ENCODE measurements at places on chromosomes 5 and 9.

DNA sequence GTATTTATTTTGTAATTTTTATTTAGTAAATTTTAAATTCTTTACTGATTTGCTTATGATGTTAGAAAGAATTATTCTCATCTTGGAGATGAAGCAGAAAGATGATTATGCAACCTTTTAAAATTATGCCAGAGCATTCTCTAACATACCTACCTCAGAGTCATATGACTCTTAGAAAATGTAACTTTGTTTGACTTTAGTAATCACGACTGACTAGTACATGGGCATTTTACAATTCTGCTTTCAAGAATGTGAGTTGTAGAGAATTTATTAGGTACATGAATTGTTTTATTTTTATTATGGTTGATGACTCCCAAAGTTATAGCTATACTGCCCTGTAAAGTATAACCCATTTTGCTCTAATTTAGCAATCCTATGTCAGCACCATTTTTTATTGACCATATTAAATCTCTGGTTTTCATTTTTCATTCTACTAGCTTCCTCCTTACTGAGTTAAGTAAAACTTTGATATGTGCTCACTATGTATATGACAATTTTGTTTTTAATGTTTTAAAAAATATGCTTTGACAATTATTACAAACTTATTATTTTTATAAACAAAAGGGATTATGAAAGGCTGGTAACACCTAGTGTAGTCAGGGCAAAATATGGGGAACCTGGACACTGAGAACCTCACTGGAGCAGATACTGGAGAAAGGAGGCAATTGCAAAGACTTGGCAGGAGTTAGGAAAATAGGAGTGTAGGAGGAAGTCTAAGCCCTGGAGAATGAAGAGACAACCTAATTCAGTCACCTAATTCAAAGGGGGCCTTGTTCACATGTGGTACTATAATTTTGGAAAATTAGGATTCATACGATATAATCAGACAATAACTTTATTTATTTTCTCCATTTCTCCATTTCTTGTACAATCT is 249.7 kb upstream of the DAB2 start:
- no peak for DNase-seq

- DNase-seq: no peak
Measured at GRCh38 chr9:2679011-2679410, 38.3 kb upstream of the KCNV2 start.

DNA sequence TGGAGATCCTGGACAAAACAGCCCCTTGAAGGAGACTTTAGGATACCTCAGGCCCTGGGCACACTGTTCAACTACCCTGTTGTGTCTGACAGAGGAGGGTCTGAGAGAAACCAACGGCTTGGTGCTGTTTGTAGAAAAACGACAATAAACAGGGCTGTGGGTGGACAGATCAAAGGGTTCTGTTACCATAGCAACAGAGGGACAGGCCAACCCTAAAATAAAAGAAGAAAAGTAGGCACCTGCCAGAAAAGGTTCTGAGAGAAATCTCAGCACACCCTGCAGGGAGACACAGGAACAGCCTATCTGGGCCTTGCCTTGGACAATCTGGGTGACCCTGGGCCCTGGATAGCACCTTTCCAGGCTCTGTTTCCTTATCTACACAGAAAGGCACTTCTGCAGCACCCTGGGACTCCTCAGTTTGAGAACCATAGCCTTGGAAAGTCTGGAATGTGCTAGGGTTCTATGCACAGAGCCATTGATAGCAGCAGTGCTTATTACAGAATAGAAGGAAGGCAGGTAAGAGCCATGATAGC is 104.8 kb upstream of the TBC1D2 start:
- DNase-seq: no peak

GRCh38 chr9:135345775-135346433 is 133.7 kb upstream of the PPP1R26 start:
- no peak for DNase-seq

DNA sequence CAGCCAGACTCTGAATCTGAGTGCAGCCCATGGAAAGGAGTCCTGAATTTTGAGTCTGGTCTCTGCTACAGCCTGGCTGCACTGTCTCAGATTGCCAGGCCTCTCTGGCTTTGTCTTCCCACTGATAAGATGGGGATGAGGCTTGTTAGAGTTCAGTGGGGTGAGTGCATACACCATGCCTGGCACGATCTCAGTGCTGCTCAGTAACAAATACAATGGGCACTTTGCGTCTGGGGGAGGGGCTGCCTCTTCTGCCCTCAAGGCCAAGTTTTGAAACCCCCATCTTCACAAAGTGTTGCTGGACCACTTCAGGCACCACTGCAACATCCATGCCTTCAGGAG is 49.0 kb downstream of the PPARGC1B start:
- DNase-seq: no peak

- DNase-seq: no peak
Measured at GRCh38 chr5:74798977-74799911, 32.2 kb downstream of the NSA2 start.

- DNase-seq: no peak
Measured at GRCh38 chr9:110125763-110126351, 82.1 kb downstream of the C9orf152 start.

GRCh38 chr5:157540707-157541446 is 34.7 kb downstream of the ADAM19 start:
- DNase-seq: no peak

DNA sequence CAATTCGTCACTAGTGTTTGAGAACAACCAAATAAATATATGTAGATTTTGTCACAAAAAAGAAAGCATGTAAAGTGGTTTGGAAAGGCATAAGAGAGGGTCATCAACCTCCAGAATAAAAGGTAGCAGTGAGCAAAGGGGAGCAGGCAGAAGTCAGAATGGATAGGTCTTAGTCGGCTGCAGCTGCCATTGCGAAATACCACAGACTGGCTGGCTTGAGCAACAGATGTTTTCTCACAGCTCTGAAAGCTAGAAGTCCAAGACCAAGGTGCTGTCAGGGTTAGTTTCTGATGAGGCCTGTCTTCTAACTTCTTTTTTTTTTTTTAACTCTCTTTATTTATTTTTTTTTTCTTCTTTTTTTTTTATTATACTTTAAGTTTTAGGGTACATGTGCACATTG is 208.1 kb upstream of the PIK3R1 start:
- DNase-seq: no peak

DNA sequence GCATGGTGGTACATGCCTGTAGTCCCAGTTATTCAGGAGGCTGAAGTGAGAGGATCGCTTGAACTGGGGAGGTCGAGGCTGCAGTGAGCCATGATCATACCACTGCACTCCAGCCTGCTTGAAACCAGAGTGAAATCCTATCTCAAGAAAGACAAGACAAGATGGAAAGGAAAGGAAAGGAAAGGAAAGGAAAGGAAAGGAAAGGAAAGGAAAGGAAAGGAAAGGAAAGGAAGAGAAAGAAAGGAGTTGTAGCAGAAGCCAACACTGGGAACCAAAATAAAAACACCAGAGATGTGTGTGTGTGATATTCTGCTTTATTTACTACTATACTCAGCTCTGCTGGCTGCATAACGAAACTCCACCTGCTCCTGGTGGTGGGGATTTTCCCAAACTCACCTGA is 115.3 kb downstream of the DRD1 start:
- DNase-seq: no peak

DNA sequence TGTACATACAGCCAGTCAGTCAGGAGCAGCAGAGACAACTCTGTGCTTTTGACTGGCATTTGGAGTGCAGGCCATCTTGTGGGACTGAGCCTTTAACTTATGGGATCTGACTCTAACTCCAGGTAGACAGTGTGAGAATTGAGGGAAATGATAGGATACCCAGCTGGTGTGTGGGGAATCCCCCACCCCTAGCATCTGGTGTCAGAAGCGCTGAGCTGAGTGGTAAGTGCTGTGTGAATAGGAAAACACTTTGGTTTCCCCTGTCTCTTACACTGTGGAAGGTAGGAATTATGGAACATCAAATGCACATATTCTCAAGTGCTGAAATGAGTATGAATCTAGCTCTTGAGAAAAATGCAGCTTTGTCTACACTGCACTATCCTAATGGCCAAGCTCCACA is 43.9 kb downstream of the CCDC125 start:
- DNase-seq: no peak

DNA sequence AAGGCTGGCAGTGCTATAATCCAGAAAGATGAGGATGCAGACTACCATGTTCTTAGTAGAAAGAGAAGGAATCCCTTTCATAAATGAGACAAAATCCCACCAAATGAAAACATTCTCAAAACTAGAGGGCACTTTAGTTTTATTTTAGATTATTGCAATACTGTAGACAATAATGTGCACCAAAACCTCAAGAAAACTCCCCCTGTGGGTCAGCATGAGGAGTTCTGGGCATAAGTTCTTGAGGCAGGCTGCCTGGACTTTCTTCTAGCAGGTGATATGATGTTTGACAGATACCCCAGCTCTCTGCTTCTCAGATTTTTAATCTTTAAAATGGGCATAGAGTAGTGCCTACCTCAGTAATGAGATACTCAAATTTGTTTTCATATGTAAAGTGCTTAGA is 196.3 kb upstream of the CTNND2 start:
- DNase-seq: no peak

DNA sequence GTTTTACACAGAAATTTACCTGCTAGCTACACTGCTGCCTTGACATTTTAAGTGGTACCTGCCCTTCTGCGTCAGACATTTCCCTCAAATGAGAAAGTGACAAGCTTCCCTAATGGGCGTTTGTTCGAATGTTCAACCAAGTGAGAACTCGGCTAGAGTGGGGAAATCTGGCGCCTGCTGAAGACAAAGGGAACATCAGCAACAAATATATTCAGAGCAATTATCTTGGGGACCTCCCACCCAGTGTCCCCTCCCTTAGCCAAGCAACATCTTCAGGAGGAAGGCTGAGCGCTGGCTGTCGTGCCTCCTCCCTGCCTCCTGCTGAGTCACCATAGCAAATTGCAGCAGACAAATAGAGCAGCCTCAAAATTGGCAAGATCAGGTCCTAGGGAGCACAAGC is 57.1 kb downstream of the MFAP3 start:
- no peak for DNase-seq

- DNase-seq: no peak
Measured at GRCh38 chr5:168097876-168098653, 193.4 kb upstream of the WWC1 start.

DNA sequence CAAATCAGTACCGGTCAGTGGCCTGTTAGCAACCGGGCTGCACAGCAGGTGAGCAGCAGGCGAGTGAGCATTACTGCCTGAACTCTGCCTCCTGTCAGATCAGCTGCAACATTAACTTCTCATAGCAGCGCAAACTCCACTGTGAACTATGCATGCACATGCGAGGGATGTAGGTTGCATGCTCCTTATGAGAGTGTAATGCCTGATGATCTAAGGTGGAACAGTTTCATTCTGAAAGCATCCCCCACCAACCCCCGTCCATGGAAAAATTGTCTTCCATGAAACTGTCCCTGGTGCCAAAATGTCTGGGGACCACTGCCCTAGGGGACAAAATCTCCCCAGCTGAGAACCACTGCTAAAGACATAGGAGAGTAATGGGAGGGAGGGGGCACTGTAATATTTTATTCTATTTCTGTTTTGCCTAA is 51.1 kb downstream of the P4HA2 start:
- DNase-seq: no peak

DNA sequence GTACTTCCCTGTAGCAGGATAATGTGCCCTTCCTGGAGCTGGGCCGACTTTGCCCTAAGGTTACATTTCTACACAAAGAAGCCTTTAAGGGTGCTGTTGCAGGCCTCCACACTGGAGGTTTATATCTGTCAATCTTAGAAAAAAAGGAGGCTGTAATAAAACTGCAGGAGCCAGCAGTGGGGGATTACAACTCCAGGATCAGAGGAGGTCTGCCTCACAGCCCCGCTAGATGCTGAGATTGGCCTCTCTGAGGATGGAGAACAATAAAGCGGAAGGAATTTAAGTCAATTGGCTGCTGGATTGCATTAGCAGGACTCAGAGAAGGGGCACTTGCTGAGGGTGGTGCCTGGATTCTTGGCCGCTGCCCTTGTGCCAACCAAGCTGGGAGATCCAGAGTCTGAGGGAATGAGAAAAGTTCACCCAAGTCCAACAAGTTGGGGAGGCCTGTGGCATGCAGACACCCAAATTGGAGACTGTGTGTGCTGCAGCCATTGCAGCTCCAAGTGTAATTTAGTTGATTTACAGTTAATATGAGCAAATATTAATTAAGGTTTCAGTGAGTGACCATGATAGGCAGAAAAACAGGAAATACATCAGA is 99.0 kb upstream of the SSBP2 start:
- DNase-seq: no peak
